ENCODE measurements at places on chromosomes 13 and 19. TPM values are rescaled to one million over a fixed set of nuclear protein-coding genes. Genes with fewer than 3 reads are reported as not detected.

DNA sequence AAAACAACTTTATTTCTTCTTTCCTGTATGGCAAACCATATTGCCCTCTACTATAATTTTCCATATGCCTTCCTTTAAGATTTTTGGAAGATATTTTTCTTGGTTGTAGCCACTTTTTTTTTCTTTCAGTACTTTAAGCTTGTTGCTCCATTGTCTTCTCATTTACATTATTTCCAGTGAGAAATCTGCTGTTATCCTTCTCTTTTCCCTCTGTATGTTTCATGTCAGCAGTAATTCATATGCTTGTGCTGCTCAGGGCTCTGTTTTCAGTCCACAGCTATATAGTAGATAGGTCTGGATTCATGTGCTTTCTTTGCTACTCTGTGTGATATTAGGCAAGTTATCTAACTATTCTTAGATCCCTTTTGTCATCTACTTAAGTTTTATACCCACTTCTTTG, 267.6 kb downstream of the OXGR1 start:
- DNase-seq = no peak

DNA sequence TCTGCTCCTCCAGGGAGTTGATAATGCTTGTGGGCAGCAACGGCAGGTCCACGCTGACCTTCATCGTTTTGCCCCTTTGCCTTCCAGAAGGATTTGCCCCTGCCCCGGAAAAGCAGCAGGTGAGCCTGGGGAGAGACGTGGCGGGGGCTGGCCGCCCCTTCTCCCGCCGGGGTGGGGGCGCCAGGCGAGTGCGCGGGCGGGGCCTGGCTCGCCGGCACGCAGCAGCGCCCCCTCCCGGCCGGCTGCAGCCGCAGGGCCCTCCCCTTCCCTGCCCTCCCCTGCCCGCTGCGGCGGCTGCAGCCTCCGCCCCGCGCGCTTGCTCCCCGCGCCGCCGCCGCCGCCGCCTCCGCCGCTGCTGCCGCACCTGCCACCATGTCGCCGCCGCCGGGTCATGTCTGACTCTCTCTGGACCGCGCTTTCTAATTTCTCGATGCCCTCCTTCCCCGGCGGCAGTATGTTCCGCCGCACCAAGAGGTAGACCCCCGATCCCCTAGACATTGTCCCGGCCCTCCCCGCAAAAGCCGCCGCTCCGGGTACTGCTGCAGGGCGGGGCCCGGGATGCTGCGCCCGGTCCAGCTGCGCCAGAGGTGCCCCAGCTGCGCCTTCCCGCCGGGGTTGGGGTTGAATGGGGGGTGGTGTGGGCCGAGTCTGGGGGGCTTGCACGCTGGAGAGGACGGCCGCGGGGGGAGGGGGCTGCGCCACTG, at the start of gene MAST1:
MAST1 (plus strand) TSS at position 334 of the 704 bp plus-strand sequence; CDS start at position 392, 58 bp downstream.
- DNase-seq = peak; percentile 84

Gene CEACAM4
- not detected for total RNA-seq

DNA sequence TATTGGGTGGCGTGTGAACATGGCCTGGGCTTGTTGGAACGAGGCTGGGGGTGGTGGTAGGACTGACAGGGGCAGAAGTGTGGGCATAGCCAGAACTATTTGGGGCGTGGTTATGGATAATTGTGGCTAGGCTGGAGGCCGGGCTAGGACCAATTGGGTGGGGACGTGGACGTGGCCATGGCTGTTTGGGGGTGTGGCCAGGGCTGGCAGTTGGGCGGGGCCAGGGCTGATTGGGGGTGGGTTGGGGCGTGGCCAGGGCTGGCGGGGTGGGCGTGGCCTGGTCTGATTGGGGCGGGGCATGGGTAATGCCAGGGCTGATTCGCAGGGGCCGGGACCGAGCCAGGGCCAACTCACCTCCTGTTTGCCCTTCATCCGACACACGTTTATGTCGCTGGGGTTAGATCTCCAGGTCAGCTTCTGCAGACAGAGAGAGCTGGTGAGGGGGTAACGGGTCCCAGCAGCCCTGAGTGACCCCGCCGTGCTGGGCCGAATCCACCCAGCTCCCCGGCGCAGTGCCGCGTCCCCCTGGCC, 2.8 kb downstream of the SEMA6B start:
- peak; percentile 58 for DNase-seq

Gene CRLF1
- total RNA-seq = 55.3 TPM

DNA sequence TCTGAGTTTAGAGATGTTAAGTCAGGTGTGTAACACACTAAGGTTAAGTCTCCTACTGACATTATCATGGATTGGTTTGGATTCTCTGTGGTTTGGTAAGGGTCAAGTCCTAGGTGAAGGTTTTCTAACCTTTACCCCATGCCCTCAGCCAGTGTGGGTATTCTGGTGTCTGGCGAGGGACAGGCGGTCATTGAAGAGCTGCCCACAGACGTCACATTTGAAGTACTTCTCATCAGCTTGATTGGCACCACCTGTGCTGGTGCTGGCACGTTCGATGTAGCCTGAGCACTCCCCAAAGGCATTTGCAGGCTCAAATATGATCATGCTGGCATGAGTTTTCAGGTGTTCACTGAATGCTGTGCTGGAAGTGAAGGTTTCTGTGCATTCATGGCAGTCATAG, 27.0 kb downstream of the PEG3 start:
- no peak for DNase-seq

Measured in glutamatergic neuron (in vitro differentiated cells).